Activated CD4-positive, CD25-positive, alpha-beta regulatory T cell treated with anti-CD3 and anti-CD28 coated beads, Interleukin-2, amount 50 U/mL, for 16 hours (primary cell): ENCODE measurements at places on chromosomes 3 and 15.

GRCh38 chr15:30985081-30985531 lies 6.3 kb downstream of the MTMR10 start:
- DNase-seq: no peak

- DNase-seq: no peak
Observed at GRCh38 chr3:173650596-173650995, 253.1 kb downstream of the NLGN1 start.

DNA sequence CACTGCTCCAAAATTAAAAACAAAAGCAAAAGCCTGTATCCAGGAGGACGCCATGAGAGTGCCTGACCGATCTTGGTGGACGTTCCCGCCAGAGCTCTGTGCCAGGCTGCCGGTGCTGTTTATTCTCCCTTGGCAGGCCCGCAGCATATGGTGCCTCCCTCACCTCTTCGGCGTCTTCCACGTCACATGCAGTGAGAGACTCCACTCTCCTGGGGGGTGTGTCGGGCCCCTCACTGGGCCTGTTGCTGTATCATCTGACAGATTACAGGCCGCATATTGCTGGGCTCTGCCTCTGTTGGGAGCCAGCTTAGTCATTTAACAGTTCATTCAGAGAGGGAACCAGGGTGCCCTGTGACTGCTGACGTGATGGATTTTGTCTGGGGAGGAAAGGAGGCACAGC lies 86.4 kb upstream of the ARRDC4 start:
- no peak for DNase-seq

DNA sequence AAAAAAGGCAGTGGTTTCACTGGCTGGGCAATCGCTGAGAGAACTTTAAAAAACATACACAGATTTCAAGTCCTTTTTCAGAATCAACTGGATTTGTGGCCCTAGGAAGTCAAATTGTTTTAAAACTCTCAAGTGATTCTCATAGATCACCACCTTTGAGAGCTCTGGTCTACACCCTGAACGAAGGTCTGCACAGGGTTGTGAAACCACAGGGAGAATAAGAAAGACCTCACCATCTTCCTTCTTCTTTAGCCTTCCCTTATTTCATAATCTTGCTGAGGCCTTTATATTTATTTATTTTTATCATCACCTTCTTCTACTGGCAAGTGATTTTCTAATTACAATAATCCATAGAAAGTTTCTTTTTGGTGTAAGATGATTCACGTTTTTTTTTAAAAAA lies 58.1 kb downstream of the FOXP1 start:
- DNase-seq: no peak

DNA sequence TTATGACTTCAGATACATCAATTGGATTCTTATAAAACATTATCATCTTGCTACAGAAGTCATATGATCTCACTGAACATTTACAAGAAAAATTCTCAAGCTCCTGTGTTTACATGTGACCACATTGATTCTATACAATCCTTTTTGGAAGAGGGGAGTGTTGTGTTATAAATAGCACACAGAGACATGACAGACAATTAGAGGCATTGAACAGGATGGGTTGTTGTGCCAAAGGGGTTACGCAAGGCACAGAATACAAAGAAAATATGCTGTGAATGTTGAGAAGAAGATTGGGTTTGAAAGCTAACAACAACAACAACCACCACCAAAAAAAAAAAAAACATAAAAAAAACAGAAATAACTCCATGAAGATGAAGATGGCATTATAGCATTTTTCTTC lies 32.5 kb upstream of the TBL1XR1 start:
- no peak for DNase-seq

DNA sequence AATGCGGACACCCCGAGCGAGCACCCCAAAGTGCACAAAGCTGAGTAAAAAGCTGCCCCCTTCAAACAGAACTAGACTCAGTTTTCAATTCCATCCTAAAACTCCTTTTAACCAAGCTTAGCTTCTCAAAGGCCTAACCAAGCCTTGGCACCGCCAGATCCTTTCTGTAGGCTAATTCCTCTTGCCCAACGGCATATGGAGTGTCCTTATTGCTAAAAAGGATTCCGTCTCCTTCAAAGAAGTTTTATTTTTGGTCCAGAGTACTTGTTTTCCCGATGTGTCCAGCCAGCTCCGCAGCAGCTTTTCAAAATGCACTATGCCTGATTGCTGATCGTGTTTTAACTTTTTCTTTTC lies 5.3 kb downstream of the BHLHE40 start:
- no peak for DNase-seq

DNA sequence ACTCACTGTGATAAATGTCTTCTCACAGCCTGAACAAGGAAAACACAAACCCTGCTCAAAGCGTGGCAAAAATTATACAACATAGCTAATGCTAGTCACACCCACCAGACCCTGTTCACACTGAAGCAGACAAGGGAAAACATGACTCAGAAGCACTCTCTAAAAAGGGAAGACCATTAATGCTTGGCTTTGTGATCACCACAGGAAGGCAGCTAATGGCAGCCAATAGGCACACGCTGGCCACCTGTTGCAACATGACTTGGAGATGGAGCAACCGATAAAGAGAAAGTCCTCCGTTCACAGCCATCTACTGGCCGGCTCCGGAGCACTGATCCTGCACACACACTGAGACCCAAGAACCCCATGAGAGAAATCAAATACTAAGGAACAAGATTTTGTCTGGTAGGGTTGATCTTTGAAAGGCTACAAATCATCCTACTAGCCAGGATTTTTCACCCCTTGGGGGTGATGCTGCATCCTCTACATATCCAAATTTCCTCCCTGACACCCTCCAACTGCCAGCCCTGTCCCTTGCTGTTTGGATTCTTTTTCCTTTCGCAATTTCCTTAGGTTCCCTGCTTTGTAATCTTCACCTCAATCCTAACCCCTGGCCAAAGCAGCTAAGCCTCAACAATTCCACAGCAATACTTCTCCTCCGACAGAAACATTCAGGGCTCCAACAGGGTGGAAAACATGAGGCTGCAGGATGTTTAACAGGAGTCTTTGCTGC lies 3.2 kb downstream of the ZXDC start:
- no peak for DNase-seq

- DNase-seq: no peak
Observed at GRCh38 chr3:143068059-143068458, 51.5 kb upstream of the CHST2 start.

DNA sequence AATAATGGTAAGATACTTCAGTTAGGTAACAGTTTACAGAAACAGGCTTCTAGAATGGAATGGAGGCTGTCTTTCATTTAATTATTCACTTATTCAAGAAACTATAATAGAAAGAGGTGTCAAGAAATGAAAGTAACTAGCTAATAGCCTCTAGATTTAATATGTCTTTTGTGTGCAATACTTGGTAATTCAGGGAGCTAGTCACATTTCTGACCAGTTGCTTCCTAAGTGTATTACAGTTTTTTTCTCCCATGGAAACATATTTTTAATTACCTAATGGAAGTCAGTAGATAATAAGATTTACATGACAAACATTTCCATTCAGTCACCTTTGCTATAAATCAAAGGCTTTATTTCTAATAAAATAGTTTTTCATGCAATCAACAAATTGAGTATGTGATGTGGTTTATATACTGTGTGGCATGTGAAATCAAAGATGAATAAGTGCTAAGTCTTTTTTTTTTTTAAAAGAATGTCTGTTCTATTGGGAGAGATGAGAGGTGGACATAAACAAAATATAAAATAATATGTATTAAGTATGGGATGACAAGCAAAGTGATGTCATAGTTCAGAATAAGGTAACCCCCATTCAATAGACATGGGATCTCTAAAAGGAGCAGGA lies 985.7 kb downstream of the SQOR start:
- no peak for DNase-seq

- no peak for DNase-seq
Observed at GRCh38 chr3:55662683-55663082, 175.6 kb upstream of the WNT5A start.

DNA sequence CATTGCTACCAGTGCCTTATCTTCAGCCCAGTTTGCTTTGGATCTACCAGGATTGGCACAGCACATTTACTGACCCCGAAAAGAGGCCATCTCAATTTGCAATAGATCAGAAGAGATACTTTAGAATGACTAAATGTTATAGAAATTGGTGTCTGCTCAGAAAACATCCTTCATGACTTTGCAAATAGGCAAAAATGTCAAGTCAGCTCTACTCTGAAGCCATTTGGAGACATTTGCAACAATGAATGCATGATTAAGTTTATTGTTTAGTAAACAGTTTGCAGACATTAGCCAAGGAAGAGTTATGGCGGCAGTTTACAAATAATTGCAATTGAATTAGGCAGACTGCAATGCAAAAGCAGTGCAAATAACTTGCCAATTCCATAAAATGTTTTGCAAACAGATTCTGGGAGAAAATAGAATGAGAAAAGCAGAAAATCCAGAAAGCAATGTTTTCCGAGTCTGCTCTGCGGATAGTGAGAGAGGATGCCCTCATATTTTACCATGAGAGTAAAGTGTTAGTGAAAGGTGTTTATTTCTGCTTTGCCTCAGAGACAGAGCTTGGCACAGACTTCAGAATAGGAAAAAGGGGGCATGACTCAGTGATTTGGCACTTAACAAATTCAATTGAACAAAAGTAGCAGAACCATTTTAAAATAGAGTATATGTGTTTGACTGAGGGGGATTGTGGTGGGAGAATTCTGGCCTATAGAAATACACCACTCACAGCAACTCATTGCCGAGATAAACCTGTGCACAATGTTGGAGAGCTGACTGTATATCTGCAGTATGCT lies 334.9 kb upstream of the NR2F2 start:
- DNase-seq: no peak

DNA sequence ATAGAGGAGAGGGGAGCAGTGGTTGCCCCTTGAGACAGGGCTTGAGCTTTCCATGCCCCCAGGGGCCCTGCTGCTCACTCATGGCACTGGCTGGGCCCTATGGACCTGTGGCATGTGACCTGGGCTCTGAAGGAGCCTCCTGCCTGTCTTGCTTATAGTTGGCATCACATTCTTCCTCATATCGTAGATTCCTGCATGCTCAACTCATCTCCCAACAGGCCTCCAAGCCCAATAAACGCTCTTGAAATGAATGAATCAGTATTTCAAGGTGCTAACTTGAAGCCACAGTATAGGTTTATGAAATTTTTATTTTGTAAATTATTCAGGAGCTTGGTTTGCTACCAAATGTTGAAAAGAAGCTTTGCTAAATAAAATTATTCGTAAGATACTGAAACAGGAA lies 93.3 kb upstream of the SLC7A14 start:
- no peak for DNase-seq

DNA sequence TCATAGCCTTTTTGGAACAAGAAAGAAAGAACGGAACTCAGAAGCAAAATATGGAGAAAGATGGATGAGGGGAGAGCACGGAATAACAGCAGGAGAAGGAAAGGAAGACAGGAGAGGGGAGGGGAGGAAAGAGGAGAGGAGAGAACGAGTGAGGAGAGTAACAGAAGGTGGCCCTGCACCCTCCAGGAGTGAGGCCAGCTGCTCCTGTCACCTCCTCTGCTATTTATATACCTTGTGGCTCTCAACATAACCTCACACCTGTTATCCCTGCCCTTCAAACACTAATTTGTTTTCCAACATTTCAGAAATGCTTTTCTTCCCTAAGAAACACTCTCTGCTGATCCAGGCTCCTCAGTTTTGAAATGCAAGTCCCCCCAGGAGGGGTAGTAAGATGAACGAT lies 53.4 kb upstream of the ATP2B2 start:
- DNase-seq: no peak

DNA sequence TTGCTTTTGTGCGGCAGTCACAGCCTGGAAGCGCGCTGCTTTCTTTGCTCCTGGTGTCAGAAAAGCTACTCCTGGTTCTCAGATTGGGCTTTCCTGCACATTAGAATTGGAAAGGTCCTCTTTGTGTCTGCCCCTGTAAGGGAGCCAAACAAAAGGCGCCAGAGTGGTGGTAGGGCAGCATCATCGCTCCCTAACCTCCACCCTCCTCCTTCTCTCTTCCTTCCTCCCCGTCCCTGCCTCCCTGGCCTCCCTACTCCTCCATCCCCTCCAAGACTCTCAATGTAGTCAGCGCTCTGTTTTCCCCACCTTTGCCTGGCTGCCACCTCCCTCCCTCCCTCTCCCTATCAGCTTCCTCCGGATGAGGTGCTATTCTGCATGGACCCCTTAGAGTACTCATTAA lies 65.3 kb downstream of the SH3GL3 start:
- no peak for DNase-seq

DNA sequence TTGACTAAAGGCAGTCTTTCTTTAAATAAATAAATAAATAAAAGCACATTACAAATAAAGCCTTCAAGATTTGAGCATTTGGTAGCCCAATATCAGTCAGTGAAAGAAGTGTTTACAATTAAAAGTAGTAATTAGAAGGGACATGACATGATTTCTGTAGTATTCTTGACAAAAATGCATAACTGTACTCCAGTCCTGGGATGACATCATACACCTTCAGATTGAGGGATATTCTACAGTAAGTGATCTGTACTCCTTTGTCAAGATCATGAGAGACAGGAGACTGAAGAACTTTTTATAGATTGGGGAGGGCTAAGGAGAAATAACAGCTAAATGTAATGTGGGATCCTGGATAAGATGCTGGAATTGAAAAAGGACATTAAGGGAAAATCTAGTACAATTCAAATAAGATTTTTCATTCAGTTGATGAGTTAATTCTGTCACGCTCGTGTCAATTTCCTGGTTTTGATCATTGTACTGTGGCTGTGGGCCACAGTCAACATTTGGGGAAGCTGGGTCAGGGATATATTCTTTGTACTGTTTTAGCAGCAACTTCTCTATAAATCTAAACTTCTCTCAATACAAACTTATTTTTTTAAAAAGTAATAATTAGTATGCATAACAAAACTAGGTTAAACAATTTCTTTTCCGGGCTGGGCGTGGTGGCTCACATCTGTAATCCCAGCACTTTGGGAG lies 314.8 kb downstream of the PTPRG start:
- no peak for DNase-seq

GRCh38 chr3:21067031-21067813 lies 683.8 kb downstream of the ZNF385D start:
- DNase-seq: no peak

DNA sequence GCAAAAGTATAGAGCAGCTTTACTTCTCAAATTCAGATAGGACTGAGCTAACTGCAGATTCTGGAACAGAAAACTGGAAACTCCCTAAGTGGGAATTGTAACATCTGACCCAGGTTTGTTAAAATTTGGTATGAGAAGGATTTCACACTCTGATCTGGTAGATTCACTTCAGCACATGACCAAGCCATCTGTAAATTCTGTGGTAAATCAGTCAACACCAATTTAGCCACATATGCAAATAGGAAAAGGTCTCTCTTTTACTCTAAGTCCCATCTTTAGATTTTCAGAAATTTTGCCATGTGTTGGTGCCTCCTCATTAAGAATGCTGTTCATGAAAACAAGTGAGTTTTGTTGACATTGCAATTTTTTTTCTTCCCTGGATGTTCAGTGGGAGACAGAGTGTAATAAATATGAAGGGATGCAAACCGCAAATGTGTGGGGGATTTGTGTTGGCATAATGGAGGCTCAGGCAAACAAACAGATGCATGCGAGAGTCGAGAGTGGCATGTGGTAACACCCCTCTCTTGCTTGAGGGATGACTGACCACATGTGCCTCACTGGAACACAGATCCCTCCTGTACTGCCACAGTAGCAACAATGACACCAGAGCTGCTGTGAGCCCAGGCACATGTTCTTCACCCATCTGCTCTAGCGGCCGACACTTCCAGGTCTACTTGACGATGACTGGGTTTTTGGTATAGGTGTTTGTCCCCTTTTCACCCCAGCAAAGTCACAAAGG lies 146.6 kb downstream of the FEZF2 start:
- no peak for DNase-seq

GRCh38 chr15:68684476-68684875 lies 105.7 kb downstream of the CORO2B start:
- DNase-seq: no peak
